ENCODE measurements at places on chromosomes 13 and 19.

- DNase-seq, result no peak
These were observed 2.6 kb downstream of the LYPD5 start for GRCh38 chr19:43799502-43800142.

GRCh38 chr13:76677043-76677442 lies 209.2 kb downstream of the KCTD12 start:
- DNase-seq, result no peak

GRCh38 chr13:80251403-80251802 lies 89.5 kb downstream of the SPRY2 start:
- no peak for DNase-seq

DNA sequence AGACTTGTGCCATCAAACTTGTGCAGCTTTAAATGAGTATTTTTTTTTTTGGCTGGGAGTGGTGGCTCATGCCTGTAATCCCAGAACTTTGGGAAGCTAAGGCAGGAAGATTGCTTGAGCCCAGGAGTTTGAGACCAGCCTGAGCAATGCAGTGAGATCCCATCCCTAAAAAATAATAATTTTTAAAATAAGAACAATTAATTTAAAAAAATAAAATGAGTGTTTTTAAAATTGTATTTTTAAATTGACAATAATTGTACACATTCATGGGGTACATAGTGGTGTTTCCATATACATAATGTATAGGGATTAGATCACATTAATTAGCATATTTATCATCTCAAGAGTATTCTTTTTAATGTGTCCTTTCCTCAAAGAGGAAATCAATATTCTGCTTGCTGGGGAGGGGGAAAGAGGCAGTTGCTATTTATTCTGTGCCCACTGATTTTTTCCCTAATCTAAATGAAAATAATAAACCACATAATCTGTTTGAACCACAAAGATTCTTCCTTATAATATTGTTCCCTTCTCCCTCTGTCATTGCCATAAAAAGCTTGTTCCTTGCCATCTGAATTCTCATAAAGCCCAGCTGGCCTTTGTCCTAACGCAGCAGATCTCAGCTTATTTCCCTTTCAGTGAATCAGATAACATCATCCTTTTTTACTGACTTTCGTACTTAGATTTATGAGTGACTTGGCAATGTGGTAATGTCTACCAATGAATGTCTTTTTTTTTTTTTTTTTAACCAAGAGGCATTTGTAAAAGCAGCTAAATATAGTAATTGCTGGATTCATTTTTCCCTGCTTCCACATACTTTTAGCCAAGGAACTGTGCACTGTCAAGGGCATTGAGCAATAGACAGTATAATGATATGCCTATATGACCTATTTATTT lies 81.8 kb upstream of the RUBCNL start:
- no peak for DNase-seq

DNA sequence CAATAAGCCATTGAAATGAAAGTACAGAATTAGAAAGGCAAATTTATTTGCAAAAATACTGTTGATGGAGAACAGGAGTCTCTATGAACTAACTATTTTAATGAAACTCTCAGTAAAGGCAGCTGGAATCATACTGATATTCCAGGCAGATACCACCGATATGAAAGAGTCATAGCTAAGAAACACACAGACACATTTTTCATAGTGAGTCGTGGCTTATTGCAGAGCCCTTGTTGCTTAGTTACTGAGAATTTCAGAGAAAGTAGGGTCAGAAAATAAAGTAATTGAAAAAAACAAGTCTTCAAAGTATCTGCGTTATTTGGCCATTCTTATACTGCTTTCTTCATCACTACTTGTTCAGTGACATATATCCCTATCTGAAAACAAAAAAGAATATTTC lies 1890.9 kb downstream of the PCDH9 start:
- no peak for DNase-seq

DNA sequence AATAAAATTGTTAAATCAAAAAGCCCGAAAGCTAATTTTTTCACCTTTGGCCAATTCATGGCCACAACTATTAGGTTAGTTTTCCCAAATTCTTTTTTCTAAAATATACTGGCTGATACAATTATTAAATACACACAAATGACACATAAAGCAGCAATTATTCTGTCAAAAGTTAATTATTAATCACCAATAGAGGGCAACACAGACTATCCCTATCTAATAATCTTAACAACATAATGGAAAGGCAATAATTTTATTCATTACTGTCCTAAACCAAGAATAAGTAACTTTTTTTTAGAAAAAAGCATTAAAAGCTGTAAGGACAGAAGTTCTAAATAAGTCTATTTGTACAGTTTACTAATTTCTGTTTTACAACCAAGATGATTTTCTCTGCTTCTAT lies 51.7 kb downstream of the KATNAL1 start:
- no peak for DNase-seq

DNA sequence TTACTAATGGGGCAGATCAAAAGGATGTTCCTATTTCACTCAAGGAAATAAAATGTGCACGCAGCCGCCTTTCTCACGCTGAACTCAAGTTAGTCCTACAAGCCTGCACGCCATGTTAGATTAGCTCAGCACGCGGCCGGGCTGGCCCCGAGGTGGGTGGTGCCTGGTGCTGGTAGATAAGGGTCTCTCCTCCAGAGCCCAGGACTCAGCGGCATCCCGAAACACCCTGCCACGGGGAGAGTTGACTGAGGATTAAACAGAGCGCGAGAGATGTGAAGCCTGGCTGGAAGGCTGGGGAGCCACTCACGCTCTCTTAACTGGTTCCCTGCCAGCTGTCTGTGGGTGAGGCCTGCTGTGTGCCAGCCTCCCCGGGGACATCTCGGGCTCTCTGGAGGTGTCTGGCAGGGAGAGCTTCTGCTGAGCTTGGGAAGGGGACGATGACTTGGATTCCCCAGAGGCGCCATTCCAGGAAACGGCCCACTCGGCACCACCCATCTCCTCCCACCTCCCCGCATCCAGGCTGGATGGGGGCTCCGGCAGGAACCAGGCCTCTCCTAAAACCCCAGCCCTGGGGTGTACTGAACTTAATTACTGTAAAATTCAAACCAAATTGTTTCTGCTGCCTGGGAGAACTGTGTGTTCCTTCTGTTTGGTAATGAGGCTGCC lies 122.2 kb downstream of the KDM4B start:
- no peak for DNase-seq

DNA sequence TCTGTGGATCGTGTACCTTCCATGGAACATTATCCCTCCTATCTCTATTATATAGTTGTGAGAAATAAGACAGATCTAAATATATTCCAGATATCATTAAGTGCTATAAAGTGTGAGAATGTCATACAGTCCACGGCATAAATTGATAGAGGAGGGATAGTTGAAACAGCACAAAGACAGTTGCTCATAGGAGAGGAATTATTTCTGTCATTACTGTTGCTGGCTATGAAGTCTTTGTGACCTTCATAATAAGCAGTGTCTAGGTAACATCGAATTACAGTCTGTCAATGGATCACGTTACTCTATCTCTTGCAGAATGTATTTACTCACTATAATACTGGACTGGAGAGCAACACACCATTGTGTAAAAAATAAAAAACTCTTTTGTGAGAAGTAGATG lies 671.5 kb upstream of the PCDH20 start:
- no peak for DNase-seq
